Neural progenitor cell (in vitro differentiated cells): ENCODE measurements at places on chromosomes 6 and 20. TPM values are rescaled to one million over a fixed set of nuclear protein-coding genes. Genes with fewer than 3 reads are reported as not detected.

DNA sequence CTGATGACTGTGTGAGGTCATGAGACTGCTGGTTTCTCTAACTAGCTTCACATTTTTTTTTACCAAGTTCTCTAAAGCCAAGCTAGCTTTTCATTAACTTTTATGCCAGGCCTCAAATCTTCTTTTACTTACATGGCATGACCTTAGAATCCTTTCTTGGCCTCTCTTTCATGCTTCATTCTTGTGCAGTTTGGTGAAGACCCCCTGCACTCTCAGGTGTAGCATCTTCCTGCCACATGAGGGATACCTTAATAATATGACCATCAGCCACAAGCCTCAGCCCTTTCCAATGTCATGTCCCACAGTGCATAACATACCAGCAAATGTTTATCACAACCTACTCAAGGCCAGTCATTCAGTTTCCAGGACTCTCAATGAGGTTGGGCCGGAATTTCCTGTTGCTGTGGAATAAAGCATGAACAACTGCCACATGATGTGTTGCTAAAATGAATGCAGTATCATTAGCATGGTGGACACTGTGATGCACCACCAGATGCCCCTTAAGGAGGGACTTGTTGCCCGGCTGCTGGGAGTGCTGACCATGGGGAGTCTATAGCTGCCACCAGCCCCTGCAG, 72.2 kb downstream of the RIN2 start:
- H3K27ac ChIP-seq = no peak overlapping the region
- H3K4me1 ChIP-seq = peaks cover 7% of the 10 kb centered on the region
- no peak overlapping the region for H3K4me3 ChIP-seq
- H3K36me3 ChIP-seq = no peaks in the 10 kb centered on the region

- no peaks in the 10 kb centered on the region for H3K27me3 ChIP-seq
- no peaks in the 10 kb centered on the region for H3K36me3 ChIP-seq
- peaks cover 4% of the 10 kb centered on the region for H3K4me1 ChIP-seq
- no peak overlapping the region for H3K4me3 ChIP-seq
- peak; percentile 46 for DNase-seq
Measured at GRCh38 chr20:40997116-40997515, 31.5 kb upstream of the TOP1 start.

GRCh38 chr6:159756508-159756907, 5.3 kb upstream of the ACAT2 start:
- DNase-seq = no peak
- no peaks in the 10 kb centered on the region for H3K27me3 ChIP-seq
- peaks cover 14% of the 10 kb centered on the region for H3K4me1 ChIP-seq
- peaks cover 25% of the 10 kb centered on the region for H3K36me3 ChIP-seq

- no peak for DNase-seq
- H3K4me1 ChIP-seq = peaks cover 4% of the 10 kb centered on the region
- no peak overlapping the region for H3K4me3 ChIP-seq
- H3K36me3 ChIP-seq = no peaks in the 10 kb centered on the region
- no peaks in the 10 kb centered on the region for H3K27me3 ChIP-seq
Measured at GRCh38 chr6:87848616-87849015, 146.6 kb upstream of the AKIRIN2 start.

GRCh38 chr20:14918976-14919375, 581.6 kb upstream of the FLRT3 start:
- no peak overlapping the region for H3K4me3 ChIP-seq
- H3K4me1 ChIP-seq = peaks cover 37% of the 10 kb centered on the region
- no peaks in the 10 kb centered on the region for H3K27me3 ChIP-seq
- peak overlapping the region; percentile 2 for H3K27ac ChIP-seq
- DNase-seq = no peak

DNA sequence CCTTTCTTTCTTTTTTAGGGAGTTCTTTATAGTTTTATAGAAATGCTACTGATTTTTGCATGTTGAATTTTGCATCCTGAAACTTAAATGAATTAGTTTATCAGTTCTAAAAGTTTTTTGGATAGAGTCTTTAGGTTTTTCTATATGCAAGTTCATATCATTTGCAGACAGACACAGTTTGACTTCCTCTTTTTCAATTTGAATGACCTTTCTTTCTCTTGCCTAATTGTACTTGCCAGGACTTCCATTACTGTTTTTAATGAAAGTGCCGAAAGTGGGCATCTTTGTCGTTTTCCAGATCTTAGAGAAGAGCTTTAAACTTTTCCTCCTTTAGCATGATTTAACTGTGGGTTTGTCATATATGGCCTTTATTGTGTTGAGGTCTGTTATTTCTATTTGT, 21.1 kb upstream of the EDN1 start:
- H3K36me3 ChIP-seq = no peaks in the 10 kb centered on the region
- H3K27me3 ChIP-seq = no peaks in the 10 kb centered on the region
- H3K4me3 ChIP-seq = no peak overlapping the region
- H3K4me1 ChIP-seq = no peaks in the 10 kb centered on the region
- DNase-seq = no peak

Gene E2F3
- 30.2 and 35.7 TPM in 2 replicates for total RNA-seq

GRCh38 chr6:143549221-143549948, 37.9 kb upstream of the FUCA2 start:
- DNase-seq = peak; percentile 9
- H3K27me3 ChIP-seq = no peaks in the 10 kb centered on the region
- H3K4me3 ChIP-seq = no peak overlapping the region
- no peak overlapping the region for H3K27ac ChIP-seq
- H3K36me3 ChIP-seq = no peaks in the 10 kb centered on the region
- H3K4me1 ChIP-seq = no peaks in the 10 kb centered on the region

DNA sequence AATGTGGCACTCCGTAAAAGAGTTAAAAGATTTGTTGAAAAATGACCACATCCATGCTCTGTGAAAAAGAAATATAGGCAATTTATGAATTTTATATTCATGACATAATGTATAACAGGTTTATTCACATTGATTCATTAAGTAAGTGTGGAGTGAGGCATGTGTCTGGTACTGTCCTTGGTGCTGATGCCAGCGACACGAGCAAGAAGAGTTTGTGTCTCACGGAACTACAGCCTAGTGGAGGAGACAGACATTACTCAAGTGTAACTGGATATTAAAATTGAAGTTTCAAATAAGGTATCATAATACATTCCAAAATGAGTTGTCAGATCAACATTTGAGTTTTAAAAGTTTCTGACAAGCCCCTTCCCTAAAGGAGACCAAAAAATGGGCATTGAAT, 158.2 kb upstream of the PRND start:
- no peak overlapping the region for H3K4me3 ChIP-seq
- no peak overlapping the region for H3K27ac ChIP-seq
- H3K4me1 ChIP-seq = no peaks in the 10 kb centered on the region
- H3K36me3 ChIP-seq = no peaks in the 10 kb centered on the region

Gene CALHM6
- 1.3 TPM in 1 of 2 replicates, not detected in the other for total RNA-seq

GRCh38 chr20:5192570-5193431, 66.0 kb downstream of the CDS2 start:
- H3K27me3 ChIP-seq = no peaks in the 10 kb centered on the region
- no peak overlapping the region for H3K27ac ChIP-seq
- peaks cover 33% of the 10 kb centered on the region for H3K4me1 ChIP-seq
- no peak for DNase-seq

DNA sequence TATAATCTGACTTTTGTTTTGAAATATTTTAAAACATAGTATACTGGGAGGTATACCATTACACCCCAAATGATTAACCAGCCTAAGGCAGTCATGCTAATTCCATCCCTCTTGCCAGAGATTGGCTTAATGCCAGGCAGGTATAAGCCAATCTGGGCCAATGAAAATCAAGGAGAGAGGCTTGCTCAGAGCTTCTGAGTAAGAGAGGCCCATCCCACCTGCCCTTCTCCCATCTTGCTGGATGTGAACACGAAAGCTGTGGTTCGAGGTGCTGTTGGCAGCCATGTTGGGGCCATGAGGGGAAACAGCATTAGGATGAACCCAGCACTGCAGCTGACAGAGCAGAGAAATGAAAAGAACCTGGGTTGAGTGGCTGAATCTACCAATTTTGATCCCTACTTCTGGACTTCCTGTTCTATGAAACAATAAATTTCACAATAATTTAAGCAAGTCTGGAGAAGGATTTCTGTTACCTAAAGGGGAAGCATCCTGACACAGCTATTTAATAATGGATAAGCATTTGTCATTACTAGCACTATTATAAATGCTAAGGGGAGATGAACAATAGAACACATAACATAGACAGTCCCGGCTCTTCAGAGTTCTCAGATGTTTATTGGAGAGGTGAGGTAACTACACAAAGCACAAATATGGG, 152.3 kb downstream of the CDC5L start:
- peaks cover 16% of the 10 kb centered on the region for H3K4me1 ChIP-seq
- no peak overlapping the region for H3K27ac ChIP-seq
- H3K36me3 ChIP-seq = no peaks in the 10 kb centered on the region

DNA sequence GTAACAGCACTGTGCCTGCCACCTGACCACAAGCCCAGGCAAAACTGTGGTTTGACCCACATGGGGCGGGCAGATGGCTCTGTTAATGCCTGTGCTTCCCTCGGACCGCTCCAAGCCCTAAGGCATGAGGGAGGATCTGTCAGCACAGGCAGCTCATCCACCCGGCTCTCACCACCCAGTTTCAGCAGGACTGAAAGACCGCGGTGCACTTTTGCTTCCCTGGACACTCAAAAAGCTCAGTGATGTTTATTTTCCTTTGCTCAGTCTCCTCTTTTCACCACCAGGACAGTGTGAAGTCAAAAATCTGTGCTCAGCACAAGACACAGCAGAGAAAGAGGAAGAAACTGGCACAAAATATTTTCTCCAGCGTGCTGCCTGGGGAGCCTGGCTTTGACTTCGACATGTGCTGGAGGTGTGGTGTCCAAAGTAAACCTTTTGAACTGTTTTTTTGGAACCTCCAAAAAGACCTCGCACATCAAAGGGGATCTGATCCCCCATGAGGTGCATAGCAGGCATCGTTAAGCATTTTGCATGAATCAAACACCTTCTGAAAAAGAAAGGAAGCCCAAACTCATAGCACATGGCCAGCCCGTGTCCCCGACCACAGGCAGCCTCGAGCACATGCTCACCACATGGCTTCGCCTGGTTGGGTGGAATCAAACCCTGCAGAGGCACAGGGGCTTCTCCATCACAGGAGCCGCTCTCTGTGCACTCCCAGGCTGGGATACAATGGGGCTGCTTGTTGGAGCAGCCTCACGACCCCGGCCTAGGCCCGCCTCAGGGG, 441.7 kb upstream of the JARID2 start:
- no peak overlapping the region for H3K4me3 ChIP-seq
- no peaks in the 10 kb centered on the region for H3K36me3 ChIP-seq
- no peak for DNase-seq

Gene FAM162B
- 0.28 TPM in 1 of 2 replicates, not detected in the other for total RNA-seq

- DNase-seq = no peak
- no peaks in the 10 kb centered on the region for H3K36me3 ChIP-seq
- no peaks in the 10 kb centered on the region for H3K27me3 ChIP-seq
- peaks cover 16% of the 10 kb centered on the region for H3K4me1 ChIP-seq
- H3K4me3 ChIP-seq = no peak overlapping the region
Measured at GRCh38 chr20:33059741-33060390, 6.2 kb downstream of the BPIFB3 start.

DNA sequence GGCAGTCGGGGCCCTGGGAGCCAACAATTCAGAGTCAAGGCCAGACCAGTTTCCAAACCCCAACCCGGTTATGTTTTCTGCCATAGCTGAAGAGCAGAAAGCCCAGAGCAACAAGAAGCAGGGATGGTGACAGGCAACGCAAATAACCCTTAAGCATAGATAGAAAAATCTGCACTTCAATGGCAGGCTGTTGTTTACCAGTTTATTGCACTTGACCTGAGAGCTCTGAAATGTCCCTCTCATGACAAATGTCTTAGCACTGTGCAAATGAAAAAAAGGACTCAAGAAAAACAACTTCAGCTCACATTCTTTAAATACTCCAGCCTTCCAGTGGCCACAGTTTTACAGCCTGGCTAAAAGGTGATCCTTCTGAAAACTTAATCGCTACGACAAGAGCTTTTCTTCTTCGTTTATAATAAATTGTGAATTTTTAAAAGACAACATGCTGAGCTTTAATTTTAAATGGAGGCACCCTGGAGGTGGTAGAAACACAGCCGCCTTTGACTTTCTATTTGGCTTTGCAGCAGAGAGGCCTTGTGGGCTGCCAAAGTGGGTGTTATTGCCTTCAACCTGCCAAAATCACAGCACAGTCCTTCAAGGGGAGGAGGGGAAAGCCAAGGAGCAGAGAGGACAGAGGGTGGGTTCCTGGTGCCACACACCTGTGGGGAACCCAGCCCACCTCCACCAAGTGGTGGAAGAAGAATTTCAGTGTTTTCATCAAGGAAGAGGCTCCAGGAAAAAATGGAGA, 289.5 kb upstream of the CDYL start:
- H3K27ac ChIP-seq = no peak overlapping the region
- DNase-seq = no peak
- H3K27me3 ChIP-seq = no peaks in the 10 kb centered on the region
- no peak overlapping the region for H3K4me3 ChIP-seq
- H3K36me3 ChIP-seq = no peaks in the 10 kb centered on the region

DNA sequence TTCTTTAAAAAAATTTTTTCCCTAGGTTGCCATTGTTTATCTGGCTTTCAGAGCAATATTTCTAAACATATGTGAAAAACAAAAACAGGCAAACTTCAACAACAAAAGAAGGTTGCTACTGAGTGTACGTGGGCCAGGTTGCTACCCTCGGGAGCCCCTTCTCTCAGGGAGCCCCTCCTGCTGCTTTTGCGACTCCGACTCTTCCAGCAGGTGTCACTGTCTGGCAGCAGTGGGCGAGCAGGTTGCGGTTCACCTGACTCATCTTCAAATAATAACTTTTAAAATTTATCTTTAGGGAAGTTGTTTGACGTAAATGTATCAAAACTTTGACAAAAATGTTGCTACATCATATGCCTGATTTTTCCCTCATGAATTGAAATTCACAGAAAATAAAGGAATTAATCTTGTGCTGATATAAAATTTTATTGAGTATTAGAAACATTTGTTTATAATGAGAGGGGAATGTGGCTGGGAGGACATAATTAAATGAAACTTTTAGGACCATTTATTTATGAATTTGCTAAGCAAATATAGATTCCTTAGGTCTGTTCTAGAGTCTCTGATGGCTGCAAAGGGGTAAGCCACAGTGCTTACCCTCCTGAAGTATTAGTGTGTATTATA, 138.8 kb downstream of the HIVEP1 start:
- no peaks in the 10 kb centered on the region for H3K27me3 ChIP-seq
- H3K36me3 ChIP-seq = no peaks in the 10 kb centered on the region
- peaks cover 25% of the 10 kb centered on the region for H3K4me1 ChIP-seq

Gene RAB22A
- 5.7 and 7.9 TPM in 2 replicates for total RNA-seq

DNA sequence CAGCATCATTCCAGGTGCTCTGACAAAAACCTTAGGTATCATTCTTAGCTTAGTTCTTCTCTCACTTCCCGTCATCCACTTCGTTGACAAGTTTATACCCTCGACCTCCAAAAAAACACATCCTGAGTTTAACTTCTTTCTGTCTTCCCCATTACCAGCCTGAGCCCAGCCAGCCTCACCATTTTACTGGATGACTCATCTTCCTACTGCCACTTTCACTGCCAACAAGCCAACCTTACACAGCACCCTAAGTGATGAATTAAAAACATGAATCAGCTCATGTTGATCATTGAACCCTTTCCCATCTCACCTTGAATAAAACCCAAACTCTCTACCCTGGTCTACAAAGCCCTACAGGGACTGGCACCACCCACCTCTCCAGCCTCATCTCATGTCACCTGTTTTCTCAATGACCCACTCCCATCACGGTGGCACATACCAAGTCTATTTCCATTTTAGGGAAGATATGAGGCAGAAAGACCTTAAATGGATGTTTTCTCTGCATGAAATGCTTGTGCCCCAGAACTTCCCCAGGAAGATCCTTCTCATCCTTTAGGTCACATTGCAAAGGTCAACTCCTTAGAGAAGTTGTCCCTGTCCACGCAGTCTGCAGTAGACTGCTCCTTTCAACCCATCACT, 9.9 kb upstream of the UST start:
- DNase-seq = no peak
- H3K36me3 ChIP-seq = no peaks in the 10 kb centered on the region
- no peak overlapping the region for H3K27ac ChIP-seq

Gene GRM1
- 0.50 and 0.79 TPM in 2 replicates for total RNA-seq
